T-helper 2 cell treated with Interferon-gamma antibody and Interleukin-4, amounts not matched to agents 5 μg/mL and 100 μg/mL, for 36 hours (primary cell): ENCODE measurements at places on chromosomes 2 and 18.

DNA sequence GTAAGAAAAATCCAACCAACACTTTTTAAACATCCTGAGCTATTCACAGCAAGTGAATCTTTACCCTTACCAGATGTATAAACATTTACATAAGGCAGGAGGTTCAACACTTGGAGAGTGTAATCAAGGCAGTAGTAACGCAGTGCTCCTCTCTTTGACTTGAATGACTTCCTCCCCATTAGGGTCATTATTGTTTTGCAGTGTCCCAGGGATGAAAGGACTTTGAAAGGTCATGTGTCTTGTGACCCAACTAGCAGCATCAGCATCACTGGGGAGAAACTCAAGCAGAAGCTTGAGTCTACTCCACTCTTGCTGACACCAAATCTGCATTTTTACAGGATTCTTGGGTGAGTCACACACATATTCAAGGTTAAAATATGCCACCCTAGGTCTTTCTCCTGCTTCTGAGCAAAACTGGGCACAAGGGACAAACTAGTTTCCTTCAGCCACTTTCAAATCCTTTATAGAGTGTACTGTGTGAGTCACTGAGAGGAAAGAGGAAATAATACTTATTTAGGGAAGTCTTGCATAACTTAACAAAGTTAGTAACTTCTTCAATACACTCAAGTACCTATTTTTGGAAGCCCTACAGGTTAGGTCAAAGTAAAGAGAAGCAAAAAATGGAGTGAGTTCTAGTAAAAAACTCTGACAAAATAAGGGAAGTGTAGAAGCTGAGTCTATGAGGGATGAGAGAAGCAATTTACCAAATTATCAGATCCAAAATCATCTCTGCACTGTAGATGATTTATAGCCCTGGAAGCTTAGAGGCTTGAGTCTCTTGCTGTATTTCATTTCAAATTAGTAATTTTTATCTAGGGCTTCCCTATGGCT, 51.0 kb upstream of the EML4 start:
- peaks cover 27% of the 10 kb centered on the region for H3K4me1 ChIP-seq
- H3K27me3 ChIP-seq: peaks cover 8% of the 10 kb centered on the region
- DNase-seq: no peak
- H3K36me3 ChIP-seq: peaks cover 10% of the 10 kb centered on the region

GRCh38 chr18:67301592-67301991, 214.9 kb downstream of the DSEL start:
- no peak overlapping the region for H3K27ac ChIP-seq
- H3K36me3 ChIP-seq: peaks cover 2% of the 10 kb centered on the region
- H3K27me3 ChIP-seq: no peaks in the 10 kb centered on the region

- DNase-seq: no peak
- H3K4me1 ChIP-seq: peaks cover 3% of the 10 kb centered on the region
- H3K27ac ChIP-seq: no peak overlapping the region
- no peaks in the 10 kb centered on the region for H3K36me3 ChIP-seq
Measured at GRCh38 chr2:31238906-31239592, 5.1 kb downstream of the EHD3 start.

DNA sequence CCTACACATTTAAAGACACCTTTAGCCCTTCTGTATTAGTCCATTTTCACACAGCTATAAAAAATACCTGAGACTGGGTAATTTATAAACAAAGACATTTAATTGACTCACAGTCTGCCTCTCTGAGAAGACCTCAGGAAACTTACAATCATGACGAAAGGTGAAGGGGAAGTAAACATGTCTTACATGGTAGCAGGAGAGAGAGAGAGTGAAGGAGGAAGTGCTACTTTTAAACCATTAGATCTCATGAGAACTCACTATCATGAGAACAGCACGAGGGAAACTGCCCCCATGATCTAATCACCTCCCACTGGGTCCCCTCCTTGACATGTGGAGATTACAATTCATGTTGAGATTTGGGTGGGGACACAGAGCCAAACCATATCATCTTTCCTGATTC, 946.6 kb downstream of the SLC4A3 start:
- H3K36me3 ChIP-seq: no peaks in the 10 kb centered on the region
- peaks cover 5% of the 10 kb centered on the region for H3K4me1 ChIP-seq
- H3K4me3 ChIP-seq: no peak overlapping the region
- no peak for DNase-seq
- H3K27ac ChIP-seq: no peak overlapping the region

- no peak overlapping the region for H3K27ac ChIP-seq
- no peak overlapping the region for H3K4me3 ChIP-seq
- DNase-seq: no peak
- no peaks in the 10 kb centered on the region for H3K36me3 ChIP-seq
- no peaks in the 10 kb centered on the region for H3K27me3 ChIP-seq
Measured at GRCh38 chr2:174784316-174784715, 20.0 kb upstream of the CHRNA1 start.

GRCh38 chr2:10006236-10007161, 36.9 kb upstream of the KLF11 start:
- H3K36me3 ChIP-seq: no peaks in the 10 kb centered on the region
- no peak overlapping the region for H3K27ac ChIP-seq
- no peak for DNase-seq

GRCh38 chr2:99545604-99546003, 55.8 kb upstream of the REV1 start:
- H3K36me3 ChIP-seq: no peaks in the 10 kb centered on the region
- no peak overlapping the region for H3K4me3 ChIP-seq
- no peaks in the 10 kb centered on the region for H3K4me1 ChIP-seq
- DNase-seq: no peak

GRCh38 chr2:76640905-76641304, 881.3 kb downstream of the LRRTM4 start:
- DNase-seq: no peak
- H3K27me3 ChIP-seq: no peaks in the 10 kb centered on the region
- H3K27ac ChIP-seq: no peak overlapping the region
- H3K4me3 ChIP-seq: no peak overlapping the region
- no peaks in the 10 kb centered on the region for H3K36me3 ChIP-seq
- H3K4me1 ChIP-seq: no peaks in the 10 kb centered on the region

DNA sequence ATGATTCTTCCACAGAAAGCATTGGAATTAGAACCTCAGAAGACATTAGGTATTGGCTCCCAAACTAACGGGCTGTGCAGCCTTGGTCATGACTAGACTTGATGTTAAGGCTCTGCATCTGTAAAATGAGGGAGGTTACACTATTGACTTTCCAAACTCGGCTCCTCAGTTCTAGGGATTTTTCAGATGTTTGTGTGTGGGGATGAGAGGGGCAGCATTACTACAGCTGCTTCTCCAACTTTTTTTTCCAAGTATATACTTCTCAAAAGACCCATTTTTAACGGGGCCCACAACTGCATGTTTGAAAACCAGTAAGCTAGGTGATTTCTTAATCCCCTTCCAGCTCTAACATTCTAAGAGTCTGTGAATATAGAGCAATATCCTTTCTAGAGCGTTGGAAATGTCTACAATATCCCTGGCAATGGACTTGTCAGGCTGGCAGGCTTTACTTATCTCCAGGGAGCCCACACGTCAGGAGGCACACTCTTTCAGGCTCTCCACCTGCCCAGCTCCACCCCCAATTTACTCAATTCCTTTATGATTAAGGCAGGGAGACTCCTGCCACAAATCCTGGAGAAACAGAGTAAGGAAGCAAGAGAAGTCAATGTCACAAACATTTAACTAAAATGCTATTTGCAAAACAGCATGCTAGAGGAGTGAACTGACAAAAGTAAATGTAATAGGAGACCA, 844 bp upstream of the MPV17 start:
- DNase-seq: no peak
- peak overlapping the region; percentile 97 for H3K27ac ChIP-seq
- peaks cover 32% of the 10 kb centered on the region for H3K36me3 ChIP-seq
- peak overlapping the region; percentile 99 for H3K4me3 ChIP-seq
- no peaks in the 10 kb centered on the region for H3K27me3 ChIP-seq

GRCh38 chr18:8706791-8707555, 1.6 kb downstream of the MTCL1 start:
- peaks cover 15% of the 10 kb centered on the region for H3K4me1 ChIP-seq
- peaks cover 3% of the 10 kb centered on the region for H3K36me3 ChIP-seq
- H3K27me3 ChIP-seq: peaks cover 59% of the 10 kb centered on the region
- H3K27ac ChIP-seq: peak overlapping the region; percentile 70
- no peak for DNase-seq
- peak overlapping the region; percentile 85 for H3K4me3 ChIP-seq

DNA sequence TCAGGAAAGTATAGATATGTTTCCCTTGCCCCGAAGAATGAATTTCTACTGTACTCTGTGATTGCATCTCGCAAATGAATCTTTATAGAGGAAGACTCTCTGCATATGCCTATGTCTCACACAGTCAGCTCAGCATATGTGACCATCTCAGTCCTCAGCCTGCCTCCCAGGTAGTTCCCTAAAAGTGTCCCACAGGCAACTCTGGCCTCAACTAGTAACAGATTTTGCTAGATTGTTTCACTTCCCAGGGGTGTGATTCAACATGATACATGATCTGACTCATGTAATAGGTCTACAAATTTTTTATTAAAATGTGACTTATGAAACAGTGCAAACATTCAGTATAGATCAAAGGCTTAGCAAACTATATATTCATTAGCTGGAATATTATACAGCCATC, 296.6 kb upstream of the CRIM1 start:
- H3K36me3 ChIP-seq: no peaks in the 10 kb centered on the region
- H3K27me3 ChIP-seq: peaks cover 16% of the 10 kb centered on the region
- H3K4me3 ChIP-seq: no peak overlapping the region
- peaks cover 5% of the 10 kb centered on the region for H3K4me1 ChIP-seq
- no peak for DNase-seq

DNA sequence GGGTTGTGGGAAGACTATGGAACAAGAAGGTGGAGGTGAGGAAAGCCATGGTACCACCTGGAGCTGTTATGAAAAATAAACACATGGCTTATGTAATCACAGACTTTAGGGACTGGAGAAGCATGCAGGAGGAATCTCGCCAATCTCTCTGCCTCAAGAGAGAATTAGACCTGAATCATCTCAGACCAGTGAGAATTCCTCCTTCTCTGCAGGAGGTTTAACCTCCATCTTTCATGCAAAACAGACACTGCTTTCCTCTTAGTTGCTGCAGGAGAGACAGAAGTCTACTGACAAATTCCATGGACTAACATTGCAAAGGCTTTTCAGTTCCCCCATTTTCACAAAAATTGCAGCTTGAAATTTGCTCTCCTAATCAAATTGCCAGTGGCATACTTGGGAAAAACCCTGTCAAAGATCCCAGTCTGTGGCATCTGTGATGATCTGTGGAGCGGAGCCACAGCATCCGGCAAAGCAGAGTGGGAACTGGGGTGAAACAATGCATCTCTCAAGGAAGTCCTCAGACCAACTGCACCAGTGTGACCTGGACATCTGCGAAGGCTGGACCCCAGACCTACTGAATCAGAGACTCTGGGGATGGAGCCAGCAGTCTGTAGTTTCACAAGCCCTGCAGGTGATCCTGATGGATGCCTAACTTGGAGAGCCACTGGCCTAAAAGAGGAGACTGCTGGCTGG, 28.6 kb upstream of the NCKAP5 start:
- no peaks in the 10 kb centered on the region for H3K36me3 ChIP-seq
- H3K4me1 ChIP-seq: no peaks in the 10 kb centered on the region
- DNase-seq: no peak
- H3K4me3 ChIP-seq: no peak overlapping the region
- no peak overlapping the region for H3K27ac ChIP-seq

GRCh38 chr2:236932831-236933361, 152.8 kb upstream of the COPS8 start:
- peaks cover 14% of the 10 kb centered on the region for H3K27me3 ChIP-seq
- H3K27ac ChIP-seq: no peak overlapping the region
- DNase-seq: no peak
- peaks cover 2% of the 10 kb centered on the region for H3K4me1 ChIP-seq

DNA sequence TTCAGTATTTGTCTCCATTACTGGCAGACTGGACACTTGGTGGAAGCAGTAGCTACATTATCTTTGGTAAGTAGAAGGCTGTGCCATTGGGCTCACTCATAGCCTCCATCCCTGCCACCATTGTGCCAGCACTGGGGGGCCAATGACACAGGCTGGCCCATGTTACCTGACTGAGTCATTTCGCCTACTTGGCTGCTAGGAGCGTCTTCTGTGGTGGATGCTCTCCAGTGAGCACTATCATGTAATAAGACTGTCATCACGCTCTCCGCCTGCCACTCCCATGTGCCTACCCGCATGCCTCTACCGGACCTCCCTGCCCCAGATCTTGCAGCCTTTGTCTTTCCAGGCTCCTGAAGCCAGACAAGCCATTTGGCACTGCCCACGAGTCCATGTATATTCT, 56.2 kb downstream of the LONRF2 start:
- H3K27ac ChIP-seq: no peak overlapping the region
- no peak for DNase-seq
- H3K4me1 ChIP-seq: peaks cover 2% of the 10 kb centered on the region
- no peaks in the 10 kb centered on the region for H3K27me3 ChIP-seq

DNA sequence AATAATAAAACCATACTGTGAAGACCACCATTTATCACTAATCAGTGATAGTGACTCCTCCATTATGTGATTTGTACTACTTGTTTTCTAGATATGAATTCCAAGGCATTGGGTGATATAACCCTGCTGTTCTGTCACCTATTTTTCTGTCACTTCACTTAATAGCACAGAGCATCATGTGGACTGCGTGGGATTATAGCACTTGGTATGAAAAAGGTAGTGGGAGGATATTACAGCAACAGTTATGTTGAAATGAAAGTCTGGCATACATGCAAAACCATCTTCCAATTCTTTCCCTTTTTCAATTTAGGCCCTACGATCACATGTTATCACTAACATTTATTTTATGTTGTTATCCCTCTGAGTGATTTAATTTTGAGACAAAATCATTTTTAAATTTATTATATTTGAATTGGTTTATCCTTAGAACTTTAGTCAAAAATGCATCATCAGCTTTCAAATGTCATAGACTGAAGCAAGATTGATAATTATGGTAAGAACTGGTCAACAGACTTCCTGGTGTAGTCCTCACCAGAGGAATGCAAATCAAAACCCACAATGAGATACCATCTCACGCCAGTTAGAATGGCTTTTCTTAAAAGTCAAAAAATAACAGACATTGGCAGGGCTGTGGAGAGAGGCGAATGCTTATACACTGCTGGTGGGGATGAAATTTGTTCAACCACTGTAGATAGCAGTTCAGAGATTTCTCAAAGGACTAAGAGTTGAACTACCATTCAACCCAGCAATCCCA, 242.6 kb downstream of the IKZF2 start:
- no peaks in the 10 kb centered on the region for H3K36me3 ChIP-seq
- H3K4me1 ChIP-seq: peaks cover 16% of the 10 kb centered on the region
- peaks cover 6% of the 10 kb centered on the region for H3K27me3 ChIP-seq
- no peak overlapping the region for H3K27ac ChIP-seq
- H3K4me3 ChIP-seq: no peak overlapping the region

DNA sequence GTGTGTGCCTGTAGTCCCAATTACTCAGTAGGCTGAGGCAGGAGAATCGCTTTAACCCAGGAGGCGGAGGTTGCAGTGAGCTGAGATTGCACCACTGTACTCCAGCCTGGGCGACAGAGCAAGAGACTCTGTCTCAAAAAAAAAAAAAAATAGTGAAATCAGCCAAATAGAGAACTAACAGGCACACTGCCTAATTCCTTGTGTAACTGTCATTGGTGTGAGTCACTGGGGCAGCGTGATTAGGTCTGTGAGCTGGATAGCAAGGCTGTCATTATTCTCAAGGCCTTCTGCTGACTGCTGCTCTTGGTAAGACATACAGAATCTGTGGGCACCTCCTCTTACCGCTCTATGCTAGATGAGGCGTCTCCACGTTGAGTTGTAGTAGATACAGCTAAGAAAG, 270.3 kb downstream of the NEDD4L start:
- H3K4me1 ChIP-seq: peaks cover 13% of the 10 kb centered on the region
- DNase-seq: no peak
- H3K4me3 ChIP-seq: no peak overlapping the region

GRCh38 chr18:32553640-32554365, 83.1 kb upstream of the GAREM1 start:
- H3K4me3 ChIP-seq: no peak overlapping the region
- H3K27me3 ChIP-seq: peaks cover 8% of the 10 kb centered on the region
- DNase-seq: no peak
- no peaks in the 10 kb centered on the region for H3K4me1 ChIP-seq
- H3K36me3 ChIP-seq: no peaks in the 10 kb centered on the region
